Fibroblast of villous mesenchyme (primary cell): ENCODE measurements at places on chromosomes 3 and 15.

DNA sequence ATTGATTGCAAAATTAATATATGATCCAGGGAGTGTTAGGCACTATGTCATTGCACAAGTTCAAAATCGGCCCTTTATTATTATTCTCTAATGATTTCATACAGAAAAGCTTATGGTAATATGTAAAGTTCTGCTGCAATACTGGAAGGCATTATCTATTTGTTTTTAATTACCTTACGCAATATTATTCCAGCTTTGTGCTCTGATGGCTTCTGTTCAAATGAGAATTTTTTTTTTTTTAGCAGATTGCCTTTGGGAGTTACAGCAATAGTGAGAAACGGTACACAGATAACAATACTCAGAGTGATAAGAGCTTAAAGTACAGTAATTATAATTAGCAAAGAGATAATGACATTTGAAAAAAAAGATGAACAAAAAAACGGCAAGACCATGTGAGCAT is 602.2 kb upstream of the ALCAM start:
- peak; percentile 12 for DNase-seq

DNA sequence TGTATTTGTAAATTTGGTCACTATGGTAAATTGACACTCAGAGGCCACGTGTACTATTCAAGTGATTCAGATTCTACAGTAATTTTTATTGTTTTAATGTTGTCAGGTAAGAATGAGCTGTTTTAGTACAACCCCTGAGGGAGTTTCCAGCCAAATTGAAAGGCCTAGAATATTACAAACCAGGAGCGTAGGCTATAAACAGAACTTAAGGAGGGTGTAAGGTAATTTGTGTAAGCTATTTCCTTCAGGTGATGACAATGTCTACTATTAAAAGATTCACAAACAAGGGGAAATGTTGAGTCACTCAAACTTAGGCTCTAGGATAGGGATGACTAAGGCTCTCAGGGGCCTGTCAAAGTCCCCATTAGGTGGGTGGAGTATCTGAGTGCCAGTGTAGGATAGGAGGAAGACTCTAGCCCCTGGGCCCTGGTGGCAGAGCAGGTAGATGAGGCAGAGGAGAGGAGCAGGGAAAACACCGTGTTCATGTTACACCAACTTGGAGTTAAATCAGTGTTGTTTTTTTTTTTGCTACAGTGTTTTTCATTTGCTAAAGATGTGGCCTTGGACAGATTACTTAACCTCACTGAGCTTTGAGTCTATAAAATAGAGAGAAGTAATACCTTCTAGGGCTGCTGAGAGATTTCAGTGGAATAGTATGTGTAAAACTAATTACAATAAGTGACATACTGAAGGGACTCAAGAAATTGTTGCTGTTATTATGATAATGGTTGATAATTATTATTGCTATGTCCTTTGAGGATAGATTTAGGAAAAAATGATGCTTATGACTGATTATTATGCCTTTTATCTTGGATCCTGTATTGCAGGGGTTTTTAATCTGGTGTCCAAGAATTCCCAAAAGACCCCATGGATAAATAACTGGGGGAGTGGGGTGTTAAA is 10.3 kb downstream of the TM4SF1 start:
- DNase-seq: peak; percentile 44

DNA sequence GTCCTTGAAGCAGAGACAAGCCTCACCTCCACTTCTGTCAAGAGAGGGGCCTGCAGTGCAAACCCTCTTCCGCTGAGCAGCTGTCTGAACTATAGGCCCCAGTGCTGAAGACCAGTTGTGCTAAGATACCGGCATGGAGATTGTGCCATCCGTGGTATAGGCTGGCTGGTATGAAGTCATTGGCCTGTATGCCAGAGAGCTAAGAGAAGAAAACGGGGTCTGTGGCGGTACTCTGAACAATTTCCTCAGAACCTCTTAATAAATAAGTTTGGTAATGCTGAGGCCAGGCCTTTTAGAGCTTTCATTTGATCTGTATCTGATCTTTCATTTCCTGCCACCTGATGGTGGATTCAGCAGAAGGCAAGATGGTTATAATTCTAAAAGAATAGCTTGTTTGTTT is 123.0 kb downstream of the LRIG1 start:
- no peak for DNase-seq

DNA sequence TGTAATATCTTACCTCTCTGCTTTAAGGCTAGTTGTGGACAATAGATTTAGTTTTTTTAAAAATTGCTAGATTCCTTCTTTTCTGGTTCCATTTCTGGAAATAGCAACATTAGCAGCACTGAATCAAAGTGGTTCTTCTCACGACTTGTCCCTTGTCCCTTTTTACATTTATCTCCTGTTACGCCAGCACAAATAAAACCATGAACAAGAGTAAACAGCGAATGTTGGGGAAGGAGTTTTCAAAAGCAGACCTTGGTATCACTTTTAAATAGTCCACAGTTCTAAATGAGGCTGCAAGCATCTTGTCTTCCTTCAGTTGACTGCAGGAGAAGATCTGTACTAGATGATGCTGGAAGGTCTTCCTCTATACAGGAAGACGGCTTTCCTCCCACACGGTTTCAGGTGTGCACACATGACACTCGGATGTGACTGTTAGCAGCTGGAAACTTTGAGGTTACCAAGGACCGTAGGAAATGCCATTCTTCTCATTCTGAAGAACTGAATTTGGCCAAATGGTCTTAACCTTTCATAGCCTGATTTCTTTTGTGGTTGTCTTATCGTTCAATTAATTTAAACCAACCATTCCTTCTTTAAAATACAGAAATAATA is 251.0 kb upstream of the ICE2 start:
- no peak for DNase-seq

DNA sequence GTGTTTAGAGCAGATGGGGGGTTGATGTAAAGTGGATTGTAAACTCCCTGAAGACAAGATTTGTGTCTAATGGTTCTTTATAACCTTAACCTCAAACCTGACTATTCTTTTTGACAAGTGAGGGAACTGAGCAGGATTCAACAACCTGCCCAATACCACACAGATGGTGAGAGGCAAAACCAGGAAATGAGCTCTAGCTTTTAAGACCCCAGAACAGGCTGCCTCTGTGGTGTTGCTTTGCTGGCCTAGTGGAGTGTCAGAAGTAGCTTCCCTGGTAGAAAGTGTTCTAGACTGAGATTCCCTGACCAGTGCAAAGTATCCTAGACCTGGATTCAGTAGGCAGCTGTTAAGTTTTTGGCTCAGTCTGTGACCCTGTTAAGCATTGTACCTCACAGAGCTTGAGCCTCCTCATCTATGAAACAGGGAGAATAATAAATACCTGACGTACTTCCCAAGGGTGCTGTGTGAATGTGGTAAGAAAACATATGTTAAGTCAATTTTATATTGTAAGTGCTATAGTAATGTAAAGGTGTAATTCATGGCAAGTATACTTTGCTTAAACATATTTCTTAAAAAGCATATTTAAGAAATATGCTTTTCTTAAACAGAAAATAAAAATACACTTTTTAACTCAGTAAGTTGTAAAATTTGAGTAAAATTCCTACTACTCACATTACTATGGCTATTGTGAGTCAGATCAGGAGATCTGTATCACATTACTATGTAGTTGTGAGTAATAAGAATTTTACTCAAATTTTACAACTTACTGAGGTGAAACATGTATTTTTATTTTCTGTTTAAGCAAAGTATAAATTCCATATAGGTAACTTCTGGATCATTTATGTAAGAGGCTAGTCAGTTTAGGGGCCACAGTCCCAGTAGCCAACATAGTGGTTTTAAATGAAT is 8.8 kb downstream of the GPR87 start:
- no peak for DNase-seq

DNA sequence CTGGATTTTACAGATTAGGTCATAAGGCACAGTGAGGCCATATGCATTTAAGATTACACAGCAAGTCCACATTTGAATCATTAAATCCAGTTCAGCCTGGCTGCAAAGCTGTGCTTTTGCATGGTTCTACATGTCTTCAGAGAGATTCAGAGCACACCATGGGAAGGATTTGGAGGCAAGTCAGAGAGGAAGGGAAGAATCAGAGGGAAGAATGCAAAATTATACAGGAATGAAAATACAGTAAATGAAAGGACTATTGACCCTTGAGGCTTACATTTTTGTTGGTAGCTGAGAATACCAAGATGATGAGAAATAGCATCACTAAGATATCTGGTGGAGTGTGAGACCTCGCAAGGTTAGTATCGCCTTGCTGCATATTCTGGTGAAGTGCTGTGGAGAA is 13.9 kb downstream of the FILIP1L start:
- DNase-seq: peak; percentile 55

DNA sequence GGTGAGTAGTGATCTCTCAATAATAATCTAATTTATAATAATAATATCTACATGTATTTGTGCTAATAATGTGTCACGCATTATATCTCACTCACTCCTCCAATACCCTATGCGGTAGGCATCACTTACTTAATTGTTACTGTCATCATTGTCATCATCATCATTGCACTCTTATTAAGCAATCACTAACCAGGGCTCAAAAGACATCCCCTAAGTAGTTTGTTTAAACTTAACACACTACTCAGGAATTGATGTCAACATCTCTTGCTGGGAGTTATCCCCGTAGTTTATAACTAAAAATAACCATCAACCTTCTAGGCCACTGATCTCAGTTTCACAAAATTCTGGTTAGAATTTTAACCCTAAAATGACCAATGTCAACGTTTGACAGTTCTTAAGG is 56.8 kb upstream of the ICE2 start:
- DNase-seq: peak; percentile 67

DNA sequence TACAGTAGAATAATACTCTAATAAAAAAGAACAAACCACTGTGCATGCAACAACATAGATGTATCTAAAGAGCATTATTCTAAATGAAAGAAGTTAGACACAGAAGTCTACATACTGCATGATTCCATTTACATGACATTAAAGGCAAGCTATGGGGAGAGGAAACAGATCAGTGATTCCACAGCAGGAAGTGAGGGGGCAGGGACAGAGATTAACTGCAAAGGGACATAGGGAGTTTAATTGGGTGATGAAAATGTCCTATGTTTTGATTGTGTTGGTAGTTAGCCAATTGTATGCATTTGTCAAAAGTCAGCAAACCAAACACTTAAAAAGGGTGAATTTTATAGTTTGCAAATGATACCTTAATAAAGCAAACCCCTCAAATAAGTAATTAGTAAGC is 13.8 kb downstream of the CRYGS start:
- no peak for DNase-seq

DNA sequence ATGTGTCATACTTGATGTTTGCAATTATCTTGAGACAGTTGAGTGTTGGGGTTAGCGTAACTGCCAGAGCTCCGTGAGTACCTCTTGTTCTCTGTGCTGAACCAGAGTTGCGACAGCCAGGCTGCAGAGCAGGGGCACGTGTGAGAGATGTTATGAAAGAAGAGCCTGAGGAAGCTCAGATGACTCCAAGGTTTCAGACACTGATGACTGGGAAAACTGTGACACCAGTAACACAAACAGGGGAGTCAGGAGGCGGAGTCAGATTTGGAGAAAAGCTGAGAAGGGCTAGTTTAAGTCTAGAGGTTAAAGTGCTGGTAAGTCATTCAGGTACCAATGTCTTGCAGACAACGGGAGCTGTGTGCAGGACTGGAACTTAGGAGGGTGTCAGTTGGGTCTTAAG is 45.0 kb downstream of the BLM start:
- peak; percentile 87 for DNase-seq

GRCh38 chr15:65610871-65611718 is at the start of gene INTS14:
Gene INTS14, minus strand, starts transcription at chr15:65611131. Its CDS starts 3,751 bp downstream, at chr15:65607380.
- peak; percentile 97 for DNase-seq
